ENCODE measurements at places on chromosomes 7 and 10.

GRCh38 chr7:117158941-117159697, 163.7 kb downstream of the WNT2 start:
- no peak for DNase-seq

GRCh38 chr7:150511048-150511447, 3.6 kb upstream of the GIMAP7 start:
- no peak for DNase-seq

GRCh38 chr7:7539711-7540110, 4.0 kb upstream of the COL28A1 start:
- DNase-seq: no peak

DNA sequence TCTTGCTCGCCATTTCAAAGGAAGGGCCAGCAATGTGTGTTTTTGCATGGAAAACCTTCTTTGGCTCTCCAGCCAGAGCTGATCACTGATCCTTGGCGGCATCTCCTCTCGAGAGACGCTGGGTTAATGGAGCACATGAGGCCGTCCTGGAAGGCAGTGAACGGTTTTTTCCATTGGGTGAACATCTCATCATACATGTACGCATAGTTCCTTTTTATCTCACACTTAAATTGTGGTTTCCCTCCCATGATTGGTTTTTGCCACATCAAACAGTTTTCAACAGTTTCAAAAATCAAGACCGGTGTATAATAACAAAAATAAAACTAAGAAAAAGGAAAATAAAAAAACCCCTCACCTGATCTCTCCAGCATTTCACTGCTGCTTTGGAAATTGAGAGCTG, 276.4 kb downstream of the TCF7L2 start:
- DNase-seq: no peak

DNA sequence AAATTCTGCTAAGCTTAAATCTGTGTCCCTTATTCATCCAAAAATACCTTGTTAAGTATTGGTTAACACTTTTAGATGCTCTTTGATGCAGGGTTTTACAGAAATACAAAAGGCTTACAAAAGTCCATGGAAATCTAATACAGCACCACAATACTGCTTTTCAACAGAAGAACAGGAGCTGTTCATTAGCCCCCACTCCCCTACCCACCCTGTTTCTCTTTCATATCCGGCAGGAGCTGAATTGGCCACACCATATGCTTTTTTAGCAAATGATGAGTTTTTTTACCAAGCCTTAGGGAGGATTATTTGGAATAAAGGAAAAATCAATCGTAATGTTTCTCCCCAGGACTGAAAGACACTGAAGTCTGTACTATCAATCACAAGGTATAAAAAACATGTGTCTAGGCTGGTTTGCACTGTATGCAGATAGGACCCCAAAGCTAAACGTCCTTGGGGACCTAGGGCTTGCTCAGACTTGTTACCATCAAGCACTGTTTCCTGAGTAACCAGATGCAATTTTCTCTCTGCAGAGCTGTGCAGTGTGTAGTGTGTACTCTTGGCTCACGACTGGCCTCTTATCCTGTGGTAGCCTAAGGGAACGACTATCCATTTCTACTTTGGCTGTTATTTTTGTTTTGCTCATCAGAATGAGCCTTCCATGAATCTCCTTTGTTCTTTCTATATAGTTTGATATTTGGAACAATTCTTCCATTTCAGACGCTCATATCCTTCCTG, 143.3 kb upstream of the LRGUK start:
- no peak for DNase-seq

- no peak for DNase-seq
Observed at GRCh38 chr10:125457406-125457805, 225.6 kb downstream of the TEX36 start.

GRCh38 chr7:151454932-151455530, 15.1 kb upstream of the CRYGN start:
- no peak for DNase-seq

DNA sequence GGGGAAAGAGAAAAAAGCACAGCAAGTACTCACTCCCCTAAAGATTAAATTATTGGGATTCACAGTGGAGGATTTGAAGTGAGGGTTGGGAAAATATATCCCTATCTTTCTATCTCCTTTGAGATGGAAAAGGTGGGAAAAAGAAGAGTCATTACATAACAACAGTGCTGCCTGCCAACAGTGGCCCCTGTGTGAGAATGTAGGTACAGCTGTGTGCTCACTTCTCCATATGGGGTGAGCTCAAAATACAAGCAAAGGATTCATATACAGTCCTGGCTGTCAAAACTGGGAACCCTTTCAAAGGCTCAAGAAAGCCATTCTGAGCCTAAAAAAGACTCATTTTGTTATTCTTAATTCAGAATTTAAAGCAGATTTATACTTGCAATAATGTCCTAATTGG, 458.5 kb downstream of the GPAM start:
- no peak for DNase-seq

DNA sequence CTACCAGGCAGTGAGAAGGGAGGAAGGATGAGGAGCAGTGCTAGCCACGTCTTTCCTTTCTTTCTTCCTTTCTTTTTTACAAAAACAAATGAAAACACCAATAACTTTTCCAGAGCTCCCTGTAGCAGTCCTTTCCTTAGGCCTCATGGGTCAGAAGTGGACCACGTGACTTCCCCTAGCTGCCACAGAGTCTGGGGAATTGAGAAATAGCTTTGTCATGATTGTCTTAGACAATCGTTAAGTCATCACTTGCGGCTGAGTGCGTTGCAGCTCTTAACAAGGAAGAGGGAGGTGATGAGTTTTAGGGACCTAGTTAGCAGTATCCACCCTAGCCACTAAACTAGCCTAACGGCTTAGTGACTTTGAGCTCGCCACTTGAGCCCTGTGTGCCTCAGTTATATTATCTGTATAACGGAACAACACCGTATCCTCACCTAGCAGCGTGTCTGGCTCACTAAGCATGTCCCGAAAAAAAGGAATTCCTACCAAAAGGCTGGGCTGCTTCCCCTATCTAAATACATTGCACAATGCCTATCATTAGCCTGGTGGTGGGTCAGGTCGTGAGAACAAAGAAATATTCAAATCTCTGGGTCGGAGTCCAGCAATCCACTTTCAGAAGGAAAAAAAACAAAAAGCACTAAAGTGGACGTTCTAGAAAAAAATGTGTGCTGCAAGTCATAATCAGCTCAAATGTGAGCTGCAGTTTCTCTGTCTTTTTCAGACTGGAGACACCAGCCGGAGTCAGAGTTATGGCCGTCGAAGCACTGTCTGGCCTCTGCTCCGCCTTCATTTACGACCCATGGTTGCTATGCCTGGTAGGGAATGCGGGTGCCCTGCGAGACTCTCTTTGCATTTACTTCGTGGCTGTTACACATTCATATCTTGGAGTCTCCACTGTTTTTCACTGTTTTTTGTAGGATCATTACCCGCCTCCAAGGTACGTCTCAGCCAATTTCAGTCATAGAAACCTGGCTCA, 338.5 kb upstream of the FOXK1 start:
- DNase-seq: no peak

- DNase-seq: no peak
Observed at GRCh38 chr10:497289-497688, 192.2 kb downstream of the DIP2C start.

- DNase-seq: no peak
Observed at GRCh38 chr10:125514206-125515162, 168.5 kb downstream of the TEX36 start.

DNA sequence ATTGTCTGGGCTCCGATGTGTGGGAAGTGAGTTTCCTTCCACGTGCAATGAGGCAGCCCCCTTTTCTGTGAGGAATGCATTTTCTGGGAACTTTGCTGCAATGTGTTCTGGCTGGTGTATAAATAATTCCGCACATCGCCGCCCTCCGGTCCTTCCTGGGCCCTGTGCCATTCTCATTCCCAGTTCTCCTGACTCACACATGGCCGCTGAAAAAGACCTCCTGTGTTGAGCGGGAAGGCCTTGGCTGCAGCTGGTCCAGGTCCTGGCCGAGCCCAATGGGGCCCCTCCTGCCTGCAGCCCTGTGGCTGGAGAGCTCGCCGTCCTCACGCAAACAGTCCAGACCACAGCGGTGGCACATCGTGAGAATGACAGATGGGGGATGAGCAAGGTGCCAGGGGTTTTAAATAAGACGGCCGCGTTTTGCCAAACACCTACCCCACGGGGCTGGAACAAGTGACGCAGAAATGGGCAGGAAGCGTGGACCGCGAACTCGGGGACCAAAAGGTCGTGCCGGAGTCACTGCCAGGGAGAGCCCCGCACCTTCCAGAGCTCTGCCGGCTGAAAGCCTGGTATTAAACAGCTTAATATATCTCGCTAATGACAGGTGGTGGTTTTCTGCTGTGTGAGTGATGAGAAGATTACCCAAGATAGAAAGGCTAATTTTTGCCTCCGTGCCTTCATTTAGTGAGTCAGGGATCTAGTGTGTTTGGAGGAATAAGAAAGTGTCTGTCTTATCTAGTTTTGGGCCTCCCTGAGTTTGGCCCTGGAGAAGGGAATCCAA, 37.0 kb downstream of the FAM20C start:
- no peak for DNase-seq

- DNase-seq: no peak
Observed at GRCh38 chr7:106089647-106090046, 22.5 kb downstream of the SYPL1 start.

- no peak for DNase-seq
Observed at GRCh38 chr10:4474829-4475228, 351.2 kb upstream of the AKR1E2 start.

DNA sequence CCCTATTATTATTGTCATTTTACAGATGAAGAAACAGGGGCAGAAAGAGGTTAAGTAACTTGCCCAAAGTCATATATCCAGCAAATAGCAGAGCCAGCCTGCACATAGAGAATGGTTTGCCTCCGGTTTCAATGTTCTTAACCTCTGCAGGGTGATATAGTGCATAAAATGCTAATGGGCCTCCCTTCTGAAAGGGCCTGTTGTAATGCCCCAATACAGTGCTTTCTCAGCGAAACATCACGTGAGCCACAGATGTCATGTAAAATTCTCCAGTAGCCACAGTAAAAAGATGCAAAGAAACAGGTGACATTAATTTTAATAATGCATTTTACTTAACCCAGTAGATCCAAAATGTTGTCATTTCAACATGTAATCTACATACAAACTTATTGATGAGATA, 38.1 kb downstream of the LRGUK start:
- DNase-seq: no peak

GRCh38 chr7:134888141-134888740, 98.1 kb upstream of the AGBL3 start:
- no peak for DNase-seq

All from activated T-helper 1 cell treated with Interleukin-2 at 50 U/mL for 16 hours (primary cell).